ENCODE measurements at places on chromosomes 1 and 21. TPM values are rescaled to one million over a fixed set of nuclear protein-coding genes. Genes with fewer than 3 reads are reported as not detected.

Gene SDF4
- total RNA-seq, result 196 TPM

- H3K4me1 ChIP-seq, result peaks cover 37% of the 10 kb centered on the region
- peak; percentile 27 for DNase-seq
- H3K4me3 ChIP-seq, result no peak overlapping the region
- H3K36me3 ChIP-seq, result peaks cover 37% of the 10 kb centered on the region
Measured at GRCh38 chr1:25623731-25624130, 7.1 kb downstream of the MAN1C1 start.

GRCh38 chr1:215584389-215584788 is 17.3 kb downstream of the KCTD3 start:
- H3K27ac ChIP-seq, result no peak overlapping the region
- H3K4me3 ChIP-seq, result no peak overlapping the region
- DNase-seq, result no peak
- H3K27me3 ChIP-seq, result no peaks in the 10 kb centered on the region

Gene LAMC2
- 3.5 TPM for total RNA-seq

DNA sequence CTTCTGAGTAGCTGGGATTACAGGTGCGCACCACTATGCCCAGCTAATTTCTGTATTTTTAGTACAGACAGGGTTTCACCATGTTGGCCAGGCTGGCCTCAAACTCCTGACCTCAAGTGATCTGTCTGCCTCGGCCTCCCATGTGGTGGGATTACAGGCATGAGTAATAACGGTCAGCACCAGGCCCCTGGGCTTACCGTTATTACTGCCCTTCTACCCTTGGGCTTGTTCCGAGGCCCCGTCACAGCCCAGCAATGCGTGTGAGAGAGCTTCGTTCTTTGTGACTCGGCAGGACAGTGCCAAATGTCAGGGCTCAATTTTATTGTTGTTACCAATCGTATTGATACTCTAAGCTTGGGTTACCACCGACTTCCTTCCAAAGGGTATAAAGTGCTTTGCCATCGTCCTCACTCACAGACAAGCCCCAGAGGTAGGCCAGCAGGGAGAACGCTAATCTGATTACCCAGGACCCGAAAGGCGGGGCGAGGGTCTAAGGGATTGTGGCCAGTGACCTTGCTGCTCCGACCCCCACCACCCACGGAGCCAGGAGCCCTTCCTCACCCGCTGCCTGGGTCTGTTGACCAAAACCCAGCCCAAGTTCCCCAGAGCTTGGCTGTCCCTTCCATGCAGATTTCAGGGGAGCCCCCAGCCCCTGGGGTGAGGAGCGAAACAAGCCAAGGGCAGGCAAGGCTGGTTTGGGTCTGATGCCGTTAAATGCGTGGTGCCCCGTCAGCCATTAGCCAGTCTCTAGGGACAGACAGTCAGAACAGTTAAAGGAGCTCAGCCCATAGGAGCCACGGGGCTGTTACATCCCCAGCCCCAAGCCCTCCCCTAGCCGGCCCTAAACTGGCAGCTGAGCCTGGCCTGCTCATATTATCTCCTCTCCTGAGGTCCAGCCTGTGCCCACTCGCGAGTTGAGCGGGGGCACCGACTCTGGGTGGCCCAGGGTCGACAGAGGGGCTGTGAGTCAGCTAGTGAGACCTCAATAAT is 54.9 kb upstream of the CASZ1 start:
- H3K4me3 ChIP-seq, result no peak overlapping the region
- no peak for DNase-seq
- no peaks in the 10 kb centered on the region for H3K36me3 ChIP-seq
- H3K4me1 ChIP-seq, result no peaks in the 10 kb centered on the region

Gene ZNF593
- 26.8 TPM for total RNA-seq

DNA sequence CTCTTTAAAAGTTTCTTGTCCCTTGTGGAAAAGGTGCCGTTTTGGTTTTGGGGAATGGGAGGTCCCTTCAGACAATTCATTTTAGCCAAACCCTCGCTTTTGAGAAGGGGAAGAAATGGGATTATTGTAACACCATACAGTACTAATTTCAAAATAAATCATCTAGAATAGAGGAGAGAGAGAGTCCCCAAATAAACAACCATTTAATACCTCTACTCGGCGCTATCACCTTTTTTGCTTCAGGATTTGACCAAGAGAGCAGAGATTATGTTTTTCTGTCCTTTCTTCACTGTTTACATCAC is 770 bp upstream of the RC3H1 start:
- H3K4me3 ChIP-seq, result peak overlapping the region; percentile 95
- H3K27ac ChIP-seq, result peak overlapping the region; percentile 99
- DNase-seq, result no peak
- H3K27me3 ChIP-seq, result no peaks in the 10 kb centered on the region

GRCh38 chr1:159827102-159827490 is 423 bp downstream of the SLAMF8 start:
- no peak overlapping the region for H3K4me3 ChIP-seq
- H3K36me3 ChIP-seq, result no peaks in the 10 kb centered on the region
- H3K27ac ChIP-seq, result no peak overlapping the region
- peaks cover 13% of the 10 kb centered on the region for H3K4me1 ChIP-seq

Gene NGF
- total RNA-seq, result 19.6 TPM

- no peaks in the 10 kb centered on the region for H3K27me3 ChIP-seq
- peaks cover 7% of the 10 kb centered on the region for H3K4me1 ChIP-seq
- H3K4me3 ChIP-seq, result no peak overlapping the region
- no peak for DNase-seq
- no peak overlapping the region for H3K27ac ChIP-seq
Measured at GRCh38 chr1:109247401-109248365, 1.7 kb upstream of the CELSR2 start.

Gene GCSAML
- total RNA-seq, result not detected

Gene UTS2
- not detected for total RNA-seq

Gene CDC7
- 6.6 TPM for total RNA-seq

- no peak overlapping the region for H3K27ac ChIP-seq
- no peaks in the 10 kb centered on the region for H3K36me3 ChIP-seq
- H3K27me3 ChIP-seq, result peaks cover 19% of the 10 kb centered on the region
- peaks cover 7% of the 10 kb centered on the region for H3K4me1 ChIP-seq
- H3K4me3 ChIP-seq, result no peak overlapping the region
Measured at GRCh38 chr1:3066250-3066711, 2.7 kb upstream of the PRDM16 start.

Gene MYOC
- total RNA-seq, result not detected

GRCh38 chr1:85549834-85550233 is 30.7 kb upstream of the CCN1 start:
- H3K27ac ChIP-seq, result peak overlapping the region; percentile 83
- H3K4me3 ChIP-seq, result no peak overlapping the region
- peaks cover 85% of the 10 kb centered on the region for H3K4me1 ChIP-seq
- no peak for DNase-seq
- no peaks in the 10 kb centered on the region for H3K36me3 ChIP-seq

GRCh38 chr1:223835754-223836153 is 10.0 kb downstream of the TP53BP2 start:
- no peaks in the 10 kb centered on the region for H3K36me3 ChIP-seq
- no peaks in the 10 kb centered on the region for H3K27me3 ChIP-seq
- H3K27ac ChIP-seq, result no peak overlapping the region
- no peak overlapping the region for H3K4me3 ChIP-seq
- DNase-seq, result no peak

GRCh38 chr1:77834771-77835334 is 53.6 kb upstream of the NEXN start:
- DNase-seq, result no peak
- peak overlapping the region; percentile 98 for H3K27ac ChIP-seq
- H3K27me3 ChIP-seq, result no peaks in the 10 kb centered on the region

Gene KIF21B
- total RNA-seq, result 0.63 TPM

- H3K27ac ChIP-seq, result peak overlapping the region; percentile 64
- no peak for DNase-seq
Measured at GRCh38 chr1:115063228-115063901, 25.9 kb downstream of the TSPAN2 start.

- no peaks in the 10 kb centered on the region for H3K36me3 ChIP-seq
Measured at GRCh38 chr1:82044536-82044935, 243.8 kb downstream of the ADGRL2 start.

- peaks cover 7% of the 10 kb centered on the region for H3K4me1 ChIP-seq
- peak; percentile 79 for DNase-seq
- no peak overlapping the region for H3K27ac ChIP-seq
- H3K27me3 ChIP-seq, result no peaks in the 10 kb centered on the region
Measured at GRCh38 chr1:2561898-2562895, 6.0 kb downstream of the TNFRSF14 start.

Gene SH3D21
- 5.1 TPM for total RNA-seq

DNA sequence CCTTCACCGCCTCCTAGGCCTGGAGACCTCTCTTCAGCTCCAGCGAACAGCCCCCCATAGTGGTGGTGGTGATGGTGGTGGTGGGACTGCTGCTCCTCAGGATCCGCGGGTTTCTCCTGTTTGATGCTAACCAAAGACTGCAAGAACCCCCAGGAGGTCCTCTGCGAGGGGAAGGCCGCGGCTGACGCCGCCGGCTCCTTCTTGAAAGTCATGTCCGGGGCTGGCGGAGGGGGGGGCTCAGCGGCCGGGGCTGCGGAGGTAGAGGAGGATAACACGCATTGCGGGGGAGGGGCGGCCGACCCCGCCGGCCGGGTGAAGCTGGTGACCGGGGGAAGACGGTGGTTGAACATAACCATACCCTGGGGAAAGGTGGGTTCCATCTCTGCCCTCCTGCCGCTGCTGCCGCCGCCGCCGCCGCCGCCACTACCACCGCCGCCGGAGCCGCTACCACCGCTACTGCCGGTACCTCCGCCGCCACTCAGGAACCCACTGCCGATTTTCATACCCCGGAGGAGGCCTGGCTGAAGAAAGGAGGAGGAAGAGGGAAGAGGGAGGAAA is 554 bp downstream of the ZNF281 start:
- peak overlapping the region; percentile 98 for H3K4me3 ChIP-seq
- H3K4me1 ChIP-seq, result peaks cover 49% of the 10 kb centered on the region
- H3K27ac ChIP-seq, result peak overlapping the region; percentile 90
- H3K36me3 ChIP-seq, result peaks cover 38% of the 10 kb centered on the region

GRCh38 chr1:100875228-100875627 is 19.4 kb downstream of the EXTL2 start:
- H3K36me3 ChIP-seq, result peaks cover 12% of the 10 kb centered on the region
- H3K27me3 ChIP-seq, result no peaks in the 10 kb centered on the region
- DNase-seq, result no peak

Gene CELA3B
- total RNA-seq, result not detected

DNA sequence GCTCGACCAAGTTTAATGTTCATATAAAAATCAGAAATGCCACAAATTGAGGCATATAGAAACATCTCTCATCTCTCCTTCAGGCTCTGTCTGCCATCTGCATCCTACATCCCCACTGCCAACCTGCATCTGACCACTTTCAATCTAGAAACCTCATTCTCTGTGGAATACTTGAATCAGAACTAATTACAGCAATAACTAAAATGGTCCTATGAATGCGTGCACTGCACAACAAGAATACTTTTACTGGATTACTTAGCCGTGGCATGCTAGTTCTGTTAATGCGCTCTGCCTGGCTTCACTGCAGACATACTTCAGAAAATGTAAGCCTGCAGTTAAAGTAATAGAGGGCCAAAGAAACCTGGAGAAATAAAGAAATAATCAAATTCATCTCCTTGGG is 89.8 kb upstream of the NR5A2 start:
- no peaks in the 10 kb centered on the region for H3K4me1 ChIP-seq
- H3K4me3 ChIP-seq, result no peak overlapping the region
- H3K36me3 ChIP-seq, result no peaks in the 10 kb centered on the region
- no peak for DNase-seq

- peak overlapping the region; percentile 29 for H3K27ac ChIP-seq
- peaks cover 19% of the 10 kb centered on the region for H3K4me1 ChIP-seq
- H3K4me3 ChIP-seq, result peak overlapping the region; percentile 71
- peaks cover 3% of the 10 kb centered on the region for H3K36me3 ChIP-seq
- DNase-seq, result no peak
Measured at GRCh38 chr1:207868251-207868773, 42.6 kb downstream of the CD34 start.

Gene OR2L2
- total RNA-seq, result 0.08 TPM
